Umbilical cord (tissue), 2 donors: ENCODE measurements at places on chromosomes 11 and 22. TPM values are rescaled to one million over a fixed set of nuclear protein-coding genes. Genes with fewer than 3 reads are reported as not detected.

- DNase-seq: no peak
Measured at GRCh38 chr11:119722281-119722794, 6.7 kb downstream of the NECTIN1 start.

GRCh38 chr11:118002541-118003423 is 16.6 kb downstream of the IL10RA start:
- peak; percentile 79 for DNase-seq

DNA sequence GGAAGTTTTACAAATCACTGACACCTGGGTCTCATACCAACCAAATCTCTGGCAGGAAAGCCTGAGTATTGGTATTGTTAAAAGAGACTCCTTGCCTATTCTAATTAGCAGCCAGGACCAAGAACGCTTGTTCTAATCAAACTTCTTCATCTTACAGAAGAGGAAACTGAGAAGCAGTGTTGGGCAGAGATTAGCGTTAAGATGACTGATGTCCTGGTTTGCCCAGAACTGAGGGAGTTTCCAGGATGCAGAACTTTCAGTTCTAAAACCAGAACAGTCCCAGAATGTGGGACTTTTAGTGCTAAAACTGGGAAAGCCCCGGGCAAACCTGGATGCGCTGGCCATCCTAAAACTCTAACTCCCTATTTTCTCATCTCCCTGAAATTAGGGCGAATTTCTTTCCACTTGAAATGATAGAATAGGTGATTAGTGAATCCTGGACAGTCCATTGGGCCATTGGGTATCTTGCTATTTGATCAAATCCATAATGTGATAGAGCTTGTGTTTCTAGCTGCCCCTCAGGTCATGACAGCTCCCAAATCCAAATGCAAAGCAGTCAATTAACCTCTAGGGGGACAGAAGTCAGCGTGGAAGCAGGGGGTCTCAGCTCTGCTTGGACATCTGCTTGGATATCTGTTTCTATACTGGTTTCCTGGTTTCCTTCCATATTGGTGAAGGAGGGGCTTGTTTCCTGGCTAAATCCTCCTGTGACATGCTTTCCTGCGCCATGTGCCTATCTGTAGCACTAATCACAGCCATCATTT is 16.0 kb upstream of the TMPRSS13 start:
- DNase-seq: no peak

DNA sequence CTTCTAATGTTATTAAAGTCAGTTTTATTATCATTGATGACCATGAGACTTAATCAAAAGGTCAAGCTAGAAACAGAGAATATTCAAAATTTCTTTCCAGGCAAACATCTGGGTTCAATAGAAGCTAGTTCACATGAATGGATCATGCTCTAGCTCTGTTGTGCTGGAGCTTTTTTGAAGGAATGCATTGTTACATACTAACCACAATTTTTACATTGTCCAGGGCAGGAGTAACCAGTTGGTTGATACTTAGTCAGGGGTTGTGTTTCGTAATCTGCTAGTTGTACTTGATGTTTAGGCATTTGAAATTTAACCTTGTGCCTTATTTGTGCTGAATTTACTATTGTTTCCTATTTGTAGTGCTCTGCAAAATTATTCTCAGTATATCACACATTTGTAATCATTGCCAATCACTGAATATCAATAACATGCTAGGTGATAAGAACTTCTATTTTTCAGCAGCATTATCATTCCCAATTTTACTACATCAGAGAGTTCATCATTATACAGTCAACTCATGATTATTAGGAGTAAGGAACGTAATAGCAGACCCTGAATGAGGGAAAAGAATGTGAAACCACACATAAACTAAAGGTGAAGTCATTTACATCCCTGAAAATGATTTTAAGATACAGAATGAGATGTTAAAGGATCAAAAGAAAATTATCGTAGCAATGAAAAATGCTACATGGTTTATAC is 23.2 kb downstream of the NF2 start:
- peak; percentile 10 for DNase-seq

DNA sequence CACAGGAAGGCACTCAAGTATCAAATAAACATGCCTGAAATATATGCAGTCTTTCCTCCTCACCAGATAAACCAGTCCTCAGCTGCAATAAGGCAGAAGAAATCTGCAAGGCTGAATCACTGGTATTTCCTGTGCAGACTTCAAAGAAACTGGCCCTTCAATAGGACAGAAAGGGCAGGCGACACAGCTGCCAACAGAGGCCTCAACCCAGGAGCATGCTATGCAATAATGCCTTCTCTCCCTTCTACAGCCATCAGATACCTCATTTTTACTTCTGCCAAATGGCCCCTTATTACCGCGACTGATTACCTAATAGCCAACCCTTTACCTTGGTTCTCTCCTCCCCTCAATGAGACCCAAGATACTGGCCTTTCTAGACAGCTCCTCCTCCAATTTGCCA is 8.0 kb downstream of the NUMA1 start:
- peak; percentile 88 for DNase-seq

GRCh38 chr22:23913661-23914353 is 19.6 kb downstream of the MIF start:
- peak; percentile 100 for DNase-seq

- peak; percentile 72 for DNase-seq
Measured at GRCh38 chr22:40922484-40923303, 28.5 kb upstream of the RBX1 start.

DNA sequence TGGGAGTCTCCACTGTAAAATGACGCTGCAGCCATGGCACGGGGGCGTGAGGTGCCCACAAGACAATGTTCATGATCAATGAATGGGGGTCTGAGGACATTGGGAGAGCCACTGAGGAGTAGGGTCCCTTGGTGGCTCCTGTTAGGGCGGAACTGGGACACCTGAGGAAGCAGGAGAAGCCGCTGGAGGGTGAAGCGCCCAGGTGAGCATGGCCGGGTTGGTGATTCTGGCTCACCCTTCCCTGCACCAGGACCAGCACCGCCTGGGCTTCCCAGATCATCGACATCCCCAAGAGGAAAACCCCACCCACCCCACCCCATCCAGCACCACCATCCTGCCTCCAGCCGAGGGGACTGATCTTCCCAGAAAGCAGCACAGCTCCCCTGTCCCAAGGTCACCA is 30.6 kb downstream of the SHANK2 start:
- no peak for DNase-seq

- DNase-seq: no peak
Measured at GRCh38 chr22:40401532-40401931, 31.1 kb downstream of the SGSM3 start.

GRCh38 chr11:80414181-80415165 is 973.6 kb upstream of the TENM4 start:
- no peak for DNase-seq

- no peak for DNase-seq
Measured at GRCh38 chr11:35275786-35276170, 136.8 kb downstream of the CD44 start.

DNA sequence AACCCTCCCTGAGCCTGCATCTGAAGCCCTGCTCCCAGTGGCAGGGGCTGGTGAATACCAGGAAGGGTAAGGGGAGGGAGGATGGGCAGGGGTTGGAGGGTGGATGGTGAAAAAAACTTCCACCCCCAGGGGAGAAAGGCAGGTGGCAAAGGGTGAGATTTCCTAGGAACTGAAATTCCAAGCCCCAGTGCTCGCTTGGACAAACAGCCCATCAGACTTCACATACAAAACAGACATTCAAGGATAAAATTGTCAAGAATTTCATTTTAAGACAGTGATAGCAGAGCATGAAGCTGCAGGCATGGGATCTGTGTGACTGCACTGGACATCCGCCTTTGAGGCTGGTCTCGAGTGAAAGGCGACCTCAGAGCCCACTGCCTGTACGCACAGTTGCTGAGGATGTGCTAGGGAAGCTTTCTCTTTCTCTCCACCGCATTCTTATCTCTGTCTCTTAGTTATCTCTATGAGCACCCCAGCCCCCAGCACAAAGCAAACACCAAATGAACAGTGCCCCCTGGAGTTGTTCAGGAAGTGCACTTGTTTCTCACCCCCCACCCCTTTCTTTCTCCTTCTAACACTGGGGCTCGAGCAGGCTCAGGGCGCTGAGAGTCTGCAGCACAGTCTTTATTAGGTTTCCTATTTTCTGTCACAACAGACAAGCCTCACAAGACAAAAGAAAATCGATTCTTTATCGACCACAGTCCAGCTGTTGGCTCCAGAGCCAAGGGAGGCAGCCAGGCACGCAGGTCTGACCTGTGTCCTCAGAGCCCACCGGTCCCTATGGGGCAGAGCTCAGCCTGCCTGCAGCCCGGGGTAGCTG is 237.3 kb upstream of the NCAM1 start:
- DNase-seq: no peak

- DNase-seq: no peak
Measured at GRCh38 chr22:31750365-31751284, 693 bp upstream of the PRR14L start.

The NXPE2 gene
- total RNA-seq: 8.4 TPM

The CFAP300 gene
- total RNA-seq: 21.7 TPM

The LMO1 gene
- 2.6 TPM for total RNA-seq

The SCGB2A2 gene
- 0.48 TPM for total RNA-seq

The OR51B4 gene
- total RNA-seq: 3.1 TPM

The RIC3 gene
- 6.0 TPM for total RNA-seq

The SH3BP1 gene
- total RNA-seq: 11.8 TPM

The CENPM gene
- not detected for total RNA-seq
